ENCODE measurements at places on chromosomes 7 and 10.

- DNase-seq: no peak
These were observed 66.0 kb downstream of the CLEC2L start for GRCh38 chr7:139589474-139589873.

DNA sequence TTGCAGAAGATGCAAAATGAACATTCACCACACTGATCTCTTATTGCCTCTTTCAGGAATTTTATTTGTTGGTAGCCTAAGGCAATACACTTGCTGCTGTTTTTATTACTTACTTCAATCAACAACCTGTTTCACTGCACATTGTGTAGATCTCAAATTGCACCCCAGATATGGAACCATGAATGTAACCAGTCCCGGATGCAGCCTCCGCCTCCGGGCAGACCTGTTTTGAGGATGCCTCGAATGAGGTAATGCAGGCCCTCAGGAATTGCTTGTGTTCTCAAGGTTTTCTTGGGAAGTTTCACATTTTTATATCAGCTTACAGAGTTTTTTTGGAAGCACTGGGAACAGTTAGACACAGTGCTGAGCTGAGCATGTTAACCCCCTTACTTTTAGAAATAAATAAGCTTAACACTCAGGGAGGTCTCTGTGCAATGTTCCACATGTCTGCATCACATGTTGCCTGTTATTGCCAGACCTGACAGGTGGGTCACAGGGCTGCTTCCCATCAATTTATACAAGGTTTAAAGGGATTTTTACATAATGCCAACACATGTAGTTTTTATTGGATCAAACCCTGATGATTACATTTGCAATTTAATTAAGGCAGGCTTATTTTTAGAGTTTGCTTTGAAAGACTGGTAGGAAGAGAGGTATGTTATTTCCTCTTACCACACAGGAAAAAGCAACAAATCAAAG lies 193.1 kb upstream of the POM121L12 start:
- no peak for DNase-seq

DNA sequence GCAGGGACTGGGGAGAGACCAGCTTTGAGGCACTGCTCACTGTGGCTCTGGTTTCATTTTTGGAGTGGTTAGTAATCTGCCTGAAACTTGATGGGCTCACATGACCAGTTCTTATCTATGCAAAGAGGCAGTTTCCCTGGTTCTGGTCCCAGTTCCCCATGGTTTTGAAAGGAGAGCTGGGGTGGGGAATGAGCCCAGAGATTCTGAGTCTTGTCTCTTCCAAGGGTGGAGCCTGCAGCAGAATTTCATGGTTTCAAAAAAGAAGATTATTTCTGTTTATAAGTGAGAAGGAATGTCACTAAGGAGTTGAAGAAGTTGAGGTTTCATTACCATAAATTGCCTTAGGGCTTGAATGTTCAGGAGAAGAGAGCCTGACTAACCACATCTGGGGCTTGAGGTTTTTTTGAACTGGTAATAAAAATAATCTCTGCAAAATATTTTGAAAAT lies 190.2 kb upstream of the HABP2 start:
- DNase-seq: no peak

GRCh38 chr10:93438613-93439253 lies 43.4 kb downstream of the MYOF start:
- no peak for DNase-seq

DNA sequence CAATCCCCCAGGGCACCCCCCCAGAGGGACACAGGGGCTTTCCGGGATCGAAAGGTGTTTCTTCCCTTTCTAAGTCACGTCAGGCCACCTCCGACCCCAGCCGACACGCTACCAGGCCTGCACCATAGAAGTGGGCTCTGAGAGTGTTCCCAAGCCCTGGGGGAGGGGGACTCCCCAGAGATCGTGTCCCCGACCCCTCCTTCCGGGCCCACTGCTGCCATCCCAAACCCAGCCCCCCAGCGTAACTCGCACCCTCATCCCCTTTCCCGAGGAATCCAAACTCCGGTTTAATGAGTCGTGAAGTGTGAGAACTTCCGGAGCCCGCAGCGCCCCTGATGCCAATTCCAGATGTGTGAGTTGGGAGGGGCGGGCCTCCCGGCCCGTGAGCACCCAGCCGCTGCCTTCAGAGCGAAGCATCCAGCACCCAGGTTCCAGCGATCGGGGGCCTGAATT lies 11.3 kb downstream of the UNCX start:
- DNase-seq: no peak

DNA sequence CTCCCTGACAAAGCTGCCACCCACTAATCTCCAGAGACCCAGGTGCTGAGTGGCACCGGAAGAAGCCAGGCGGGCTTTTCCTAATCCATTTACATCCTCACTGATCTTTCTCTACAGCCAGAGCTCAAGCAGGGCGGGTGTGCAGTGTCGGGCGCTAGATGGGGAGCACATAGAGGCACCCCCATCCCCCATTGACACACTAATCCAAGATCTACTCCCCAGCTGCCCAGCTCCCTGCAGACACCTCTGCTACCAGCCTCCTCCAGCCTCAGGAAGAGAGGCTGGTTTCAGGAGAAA lies 22.2 kb downstream of the FRMPD2 start:
- DNase-seq: peak; percentile 46

GRCh38 chr10:8568401-8568800 lies 513.9 kb downstream of the GATA3 start:
- no peak for DNase-seq

DNA sequence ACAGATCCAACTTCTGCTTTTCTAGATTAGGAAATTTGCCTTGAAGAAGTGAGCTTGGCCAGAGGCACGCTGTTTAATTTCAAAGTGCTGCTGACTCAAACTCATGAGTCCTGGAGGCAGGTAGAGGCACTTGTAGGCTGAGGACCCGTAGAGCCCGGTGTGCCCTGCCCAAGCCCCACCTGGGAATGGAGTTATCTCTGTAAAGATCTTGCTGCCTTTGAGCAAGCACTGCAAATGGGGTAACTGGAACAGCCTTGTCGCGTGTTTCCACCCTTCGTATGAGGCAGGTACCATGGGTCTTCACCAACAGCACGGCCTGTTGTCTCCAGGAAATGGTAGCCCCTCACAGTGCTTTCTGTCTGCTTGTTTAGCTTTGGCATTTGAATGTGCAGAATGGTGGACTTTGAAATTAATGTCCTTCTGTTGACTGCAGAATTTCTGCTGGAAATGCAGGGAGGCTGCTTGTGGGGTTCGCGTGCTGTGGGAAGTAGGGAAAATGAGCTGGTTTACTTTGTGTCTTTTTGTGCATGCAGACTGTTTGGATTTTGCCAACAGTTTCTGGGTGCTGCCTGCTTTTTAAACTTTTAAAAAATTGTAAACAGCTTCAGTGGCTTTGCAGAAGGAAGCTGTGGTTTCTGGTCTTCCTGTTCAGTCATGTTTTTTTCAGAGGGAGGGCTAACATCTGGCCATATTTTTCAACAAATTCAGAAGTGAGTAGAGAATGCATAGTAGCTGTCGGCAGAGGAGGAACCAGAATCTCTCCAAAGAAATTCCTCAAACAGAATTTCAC lies 27.2 kb downstream of the CCM2 start:
- DNase-seq: no peak

DNA sequence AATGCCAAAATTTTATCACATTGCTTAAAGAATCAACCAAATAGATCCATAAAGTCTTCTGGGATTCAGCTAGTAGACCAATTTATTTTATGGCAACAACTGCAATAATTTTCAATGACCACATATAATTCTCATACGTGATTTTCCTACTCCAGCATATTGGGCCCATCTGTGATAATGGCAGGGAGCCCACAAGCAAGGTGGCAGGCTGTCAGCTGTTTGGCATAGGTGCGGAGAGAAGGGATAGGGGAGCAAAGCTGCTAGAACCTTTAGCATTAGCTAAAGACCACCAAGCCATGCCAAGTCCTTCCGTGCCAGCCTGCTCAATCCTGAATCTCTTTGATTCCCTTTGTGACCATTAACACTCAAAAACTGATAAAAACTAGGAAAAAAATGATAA lies 721.2 kb downstream of the XPNPEP1 start:
- DNase-seq: no peak

DNA sequence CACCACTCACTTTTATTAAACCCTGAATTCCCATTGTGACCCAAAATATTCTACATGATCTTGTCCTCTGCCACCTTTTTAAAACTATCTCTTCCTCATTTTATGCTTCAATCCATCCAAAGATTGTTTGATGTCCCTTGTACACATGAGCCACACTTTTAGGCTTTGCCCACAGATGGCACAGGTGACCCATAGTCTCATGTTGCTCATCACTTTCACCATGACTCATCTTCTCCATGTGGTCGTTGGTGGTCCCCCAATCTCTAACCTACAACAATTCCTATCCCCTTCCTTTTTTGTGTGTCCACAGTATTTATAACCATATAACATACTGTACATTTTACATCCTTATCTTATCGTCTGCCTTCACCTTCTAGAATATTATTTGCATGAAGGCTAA lies 271.5 kb upstream of the ZWINT start:
- no peak for DNase-seq

- no peak for DNase-seq
These were observed 171.5 kb upstream of the TCF7L2 start for GRCh38 chr10:112778579-112778978.

GRCh38 chr10:91335147-91335546 lies 75.0 kb upstream of the HECTD2 start:
- DNase-seq: no peak

- no peak for DNase-seq
These were observed 17.0 kb downstream of the PIK3AP1 start for GRCh38 chr10:96703358-96703757.

- no peak for DNase-seq
These were observed 43.8 kb upstream of the PAPSS2 start for GRCh38 chr10:87615856-87616255.

DNA sequence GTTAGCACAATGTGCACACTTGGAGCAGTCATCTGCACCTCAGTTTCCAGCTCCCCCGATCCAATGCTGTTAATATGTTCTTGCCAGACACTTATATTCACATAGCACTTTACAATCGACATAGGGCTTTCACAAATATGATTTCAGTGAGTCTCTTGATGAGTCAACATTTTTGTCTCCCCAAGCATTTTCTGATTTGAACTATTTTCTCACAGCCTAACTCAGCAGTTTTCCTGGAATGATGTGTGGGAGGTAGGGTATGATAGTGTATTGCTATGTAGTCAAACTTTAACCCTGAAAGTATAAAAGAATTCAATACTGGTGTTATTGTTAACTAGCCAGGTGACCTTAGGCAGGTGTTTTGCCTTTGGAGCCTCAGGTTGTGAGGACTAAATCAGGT lies 82.5 kb upstream of the LRGUK start:
- no peak for DNase-seq

DNA sequence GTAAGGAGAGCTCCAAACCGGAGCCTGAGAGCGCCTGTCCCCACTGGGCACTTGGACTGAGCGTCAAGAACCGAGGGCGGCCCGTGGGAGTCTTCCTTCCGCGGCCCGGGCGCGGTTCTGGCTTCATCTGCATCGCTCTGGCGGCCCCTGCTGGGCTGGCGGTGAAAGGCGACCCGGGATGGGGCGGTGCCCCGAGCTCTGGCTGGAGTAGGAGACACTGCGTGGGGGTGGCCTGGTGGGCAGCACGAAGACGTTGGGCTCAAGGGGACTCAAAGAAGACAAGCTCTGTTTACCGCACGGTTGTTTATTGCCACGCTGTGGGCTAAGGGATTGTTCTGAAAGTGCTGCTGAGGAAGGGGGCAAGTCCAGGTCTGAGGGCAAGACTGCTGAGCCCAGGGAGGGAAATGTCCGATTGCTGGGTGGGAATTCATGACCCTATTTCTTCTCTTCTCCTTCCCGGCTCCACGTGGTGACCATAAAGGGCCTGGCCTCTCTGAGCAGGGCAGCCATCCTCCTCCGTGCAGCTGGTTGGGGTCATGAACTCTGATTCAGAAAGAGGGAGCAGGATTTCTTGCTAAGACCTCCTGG lies 29.8 kb downstream of the PLAU start:
- no peak for DNase-seq

DNA sequence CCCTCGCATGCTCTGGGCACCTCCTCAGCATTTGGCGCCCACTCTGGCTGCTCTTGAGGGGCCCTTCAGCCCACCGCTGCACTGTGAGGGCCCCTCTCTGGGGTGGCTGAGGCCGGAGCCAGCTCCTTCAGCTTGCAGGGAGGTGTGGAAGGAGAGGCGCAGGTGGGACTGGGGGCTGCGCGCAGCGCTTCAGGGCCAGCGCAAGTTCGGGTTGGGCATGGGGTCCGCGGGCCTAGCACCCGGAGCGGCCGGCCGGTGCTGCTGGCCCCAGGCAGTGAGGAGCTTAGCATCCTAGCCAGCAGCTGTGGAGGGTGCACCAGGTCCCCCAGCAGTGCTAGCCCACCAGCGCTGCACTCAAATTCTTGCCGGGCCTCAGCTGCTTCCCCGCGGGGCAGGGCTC lies 305.6 kb upstream of the ANKRD30A start:
- no peak for DNase-seq

GRCh38 chr7:158812684-158813083 lies 16.6 kb downstream of the ESYT2 start:
- no peak for DNase-seq

DNA sequence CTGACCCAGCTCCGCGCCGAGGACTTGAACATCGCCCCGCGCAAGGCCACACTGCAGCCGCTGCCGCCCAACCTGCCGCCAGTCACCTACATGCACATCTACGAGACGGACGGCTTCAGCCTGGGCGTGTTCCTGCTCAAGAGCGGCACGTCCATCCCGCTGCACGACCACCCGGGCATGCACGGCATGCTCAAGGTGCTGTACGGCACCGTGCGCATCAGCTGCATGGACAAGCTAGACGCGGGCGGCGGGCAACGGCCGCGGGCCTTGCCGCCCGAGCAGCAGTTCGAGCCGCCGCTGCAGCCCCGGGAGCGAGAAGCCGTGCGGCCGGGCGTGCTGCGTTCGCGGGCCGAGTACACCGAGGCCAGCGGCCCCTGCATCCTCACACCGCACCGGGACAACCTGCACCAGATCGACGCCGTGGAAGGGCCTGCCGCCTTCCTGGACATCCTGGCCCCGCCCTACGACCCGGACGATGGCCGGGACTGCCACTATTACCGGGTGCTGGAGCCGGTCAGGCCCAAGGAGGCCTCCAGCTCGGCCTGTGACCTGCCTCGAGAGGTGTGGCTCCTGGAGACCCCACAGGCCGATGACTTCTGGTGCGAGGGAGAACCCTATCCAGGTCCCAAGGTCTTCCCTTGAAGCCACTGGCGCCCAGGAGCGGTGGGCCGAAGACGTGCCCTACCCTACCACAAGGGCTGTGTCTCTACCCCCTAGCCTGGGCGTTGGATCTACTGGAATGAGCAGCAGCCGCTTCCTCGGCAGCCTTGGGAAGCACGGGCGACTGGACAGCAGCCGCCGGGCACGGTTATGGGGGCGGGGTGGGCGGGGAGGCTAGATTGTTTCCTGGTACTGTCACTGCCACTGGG lies 945 bp downstream of the ADO start:
- no peak for DNase-seq

DNA sequence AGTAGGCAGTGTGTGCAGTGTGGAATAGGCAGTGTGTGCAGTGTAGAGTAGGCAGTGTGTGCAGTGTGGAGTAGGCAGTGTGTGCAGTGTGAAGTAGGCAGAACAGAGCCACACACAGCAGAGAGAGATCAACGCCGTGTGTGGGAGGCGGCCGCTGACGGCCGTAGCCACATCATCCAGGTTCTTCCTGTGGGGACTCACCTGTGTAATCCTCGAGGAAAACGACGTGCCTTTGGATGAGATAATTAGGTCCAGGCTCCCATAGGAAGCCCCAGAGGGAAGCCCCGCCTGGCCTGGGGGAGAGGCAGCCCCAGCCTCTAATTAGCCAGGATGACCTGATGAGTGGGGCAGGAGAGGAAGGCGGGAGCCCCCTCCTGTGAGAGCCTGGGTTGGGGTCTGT lies 25.4 kb downstream of the KNDC1 start:
- no peak for DNase-seq

GRCh38 chr7:100604028-100604975 lies 2.1 kb downstream of the PCOLCE start:
- peak; percentile 92 for DNase-seq
